ENCODE measurements at places on chromosomes 4 and X.

DNA sequence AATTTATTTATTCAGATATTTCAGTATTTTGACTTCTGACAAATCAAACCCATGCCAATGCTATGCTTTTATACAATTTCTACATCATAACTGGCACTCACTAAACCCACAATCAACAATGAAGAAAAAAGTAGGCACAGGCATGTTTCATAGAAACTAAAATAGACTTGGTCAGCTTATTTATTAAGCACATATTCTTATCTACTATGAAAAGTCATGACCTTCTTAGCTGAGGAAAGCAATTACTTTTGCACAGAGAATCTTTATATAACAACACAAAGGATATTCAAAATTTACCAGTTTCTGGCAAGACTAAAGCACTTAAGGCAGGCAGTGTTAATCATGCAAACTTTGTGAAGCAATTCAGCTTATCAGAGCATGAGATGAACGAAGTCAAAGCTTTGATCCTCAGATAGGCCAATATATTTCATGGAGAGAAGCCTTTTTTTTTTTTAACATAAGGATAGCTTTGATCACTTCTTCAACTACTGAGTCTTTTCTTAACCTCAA lies 490.6 kb downstream of the INPP4B start:
- no peak for DNase-seq

DNA sequence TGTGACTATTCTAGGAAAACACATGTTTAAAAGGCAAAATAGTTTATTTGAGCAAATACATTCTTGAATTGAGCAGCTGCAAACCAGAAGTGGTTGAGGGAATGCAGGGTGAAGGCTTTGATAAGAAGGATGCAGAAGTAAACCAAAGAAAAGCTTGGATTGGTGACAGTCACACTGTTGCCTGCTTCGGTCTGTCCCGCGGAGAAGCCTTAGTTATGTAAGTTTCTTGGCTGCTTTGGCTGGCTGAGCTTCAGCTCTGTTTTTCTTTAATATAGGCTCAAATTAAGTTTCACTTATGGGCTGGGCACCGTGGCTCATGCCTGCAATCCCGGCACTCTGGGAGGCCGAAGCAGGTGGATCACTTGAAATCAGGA lies 67.6 kb downstream of the FAM53A start:
- no peak for DNase-seq

DNA sequence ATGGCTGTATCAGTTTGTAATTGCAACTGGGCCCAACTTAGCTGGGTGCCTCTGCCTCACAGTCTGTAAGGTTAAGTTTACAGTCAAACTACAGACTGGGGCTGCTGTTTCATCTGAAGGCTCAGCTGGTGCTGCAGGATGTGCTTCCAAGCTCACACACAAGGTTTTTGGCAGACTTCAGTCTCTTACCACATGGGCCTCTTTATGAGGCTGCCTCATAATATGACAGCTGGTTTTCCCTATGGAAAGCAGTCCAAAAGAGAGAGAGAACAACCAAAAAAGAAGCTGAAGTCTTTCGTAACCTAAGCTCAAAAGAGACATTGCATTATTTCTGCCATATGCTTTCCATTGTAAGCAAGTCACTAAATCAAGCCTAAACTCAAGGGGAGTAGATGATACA lies 271.7 kb downstream of the DCTD start:
- no peak for DNase-seq

DNA sequence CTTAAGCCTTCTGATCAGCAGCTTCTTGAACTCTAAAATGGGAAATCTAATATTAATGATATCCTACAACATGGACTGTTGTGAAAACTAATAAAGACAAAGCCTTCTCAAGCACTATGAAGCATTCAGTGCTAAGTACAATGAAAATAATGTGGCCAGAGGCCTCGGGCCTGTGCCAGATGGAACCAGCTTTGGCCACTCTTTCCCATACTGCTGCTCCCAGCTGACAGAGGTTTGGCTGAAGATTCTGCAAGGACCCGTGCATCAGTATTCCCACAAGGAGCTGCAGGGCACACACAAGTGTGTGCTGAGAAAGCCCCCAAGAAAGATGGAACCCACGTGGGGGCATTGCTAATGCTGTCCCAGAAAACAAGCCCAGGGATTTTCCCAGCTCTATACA lies 60.5 kb upstream of the RPL34 start:
- DNase-seq = no peak

- no peak for DNase-seq
These were observed 737 bp downstream of the FGF2 start for GRCh38 chr4:122827258-122827878.

- DNase-seq = no peak
These were observed 505.8 kb downstream of the KLHL13 start for GRCh38 chrX:117610806-117611205.

- no peak for DNase-seq
These were observed 114.1 kb upstream of the NWD2 start for GRCh38 chr4:37130465-37130864.

DNA sequence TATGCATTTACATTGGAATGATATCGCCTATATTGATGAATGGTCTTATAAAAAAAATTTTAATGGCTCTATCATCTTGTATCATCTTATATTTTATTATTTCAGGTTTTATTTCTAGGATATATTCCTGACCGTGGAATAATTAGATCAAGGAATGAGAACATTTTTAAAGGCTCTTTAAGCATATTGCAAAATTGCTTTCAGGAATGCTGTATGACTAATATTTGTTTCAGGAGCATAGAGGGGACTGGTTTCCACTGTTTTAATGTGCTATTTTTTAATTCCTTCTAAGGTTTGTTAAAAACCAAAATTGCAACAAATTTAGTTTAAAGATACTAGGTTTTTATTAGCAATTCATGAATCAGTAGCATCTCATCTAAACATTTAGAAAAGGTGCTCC lies 120.2 kb downstream of the BMPR1B start:
- no peak for DNase-seq

DNA sequence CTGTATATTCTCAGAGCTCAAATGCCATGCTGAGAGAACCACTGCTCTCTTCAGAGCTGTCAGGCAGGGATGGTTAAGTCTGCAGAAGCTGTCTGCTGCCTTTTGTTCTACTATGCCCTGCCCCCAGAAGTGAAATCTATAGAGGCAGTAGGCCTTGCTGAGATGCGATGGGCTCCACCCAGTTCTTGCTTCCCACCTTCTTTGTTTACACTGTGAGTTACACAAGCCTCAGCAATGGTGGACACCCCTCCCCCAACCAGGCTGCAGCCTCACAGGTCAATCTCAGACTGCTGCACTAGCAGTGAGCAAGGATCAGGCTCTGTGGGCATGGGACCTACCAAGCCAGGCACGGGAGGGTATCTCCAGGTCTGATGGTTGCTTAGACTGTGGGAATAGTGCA lies 271.6 kb downstream of the CENPC start:
- no peak for DNase-seq

GRCh38 chr4:53716011-53716410 lies 124.7 kb upstream of the LNX1 start:
- DNase-seq = no peak

DNA sequence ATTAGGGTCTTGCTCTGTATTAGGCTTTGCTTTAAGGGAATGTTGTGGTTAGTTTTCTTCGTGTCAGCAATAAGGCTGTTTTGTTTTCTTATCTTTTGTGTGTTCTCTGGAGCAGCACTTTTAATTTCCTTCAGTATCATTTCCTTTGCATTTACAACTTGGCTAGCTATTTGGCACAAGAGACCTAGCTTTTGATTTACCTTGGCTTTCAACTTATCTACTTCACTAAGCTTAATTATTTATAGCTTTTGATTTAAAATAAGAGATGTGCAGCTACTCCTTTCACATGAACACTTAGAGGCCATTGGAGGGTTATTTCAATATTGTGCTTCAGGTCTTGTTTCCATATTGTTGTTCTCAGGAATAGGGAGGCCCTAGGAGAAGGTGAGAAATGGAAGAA lies 68.2 kb downstream of the FAT4 start:
- no peak for DNase-seq

DNA sequence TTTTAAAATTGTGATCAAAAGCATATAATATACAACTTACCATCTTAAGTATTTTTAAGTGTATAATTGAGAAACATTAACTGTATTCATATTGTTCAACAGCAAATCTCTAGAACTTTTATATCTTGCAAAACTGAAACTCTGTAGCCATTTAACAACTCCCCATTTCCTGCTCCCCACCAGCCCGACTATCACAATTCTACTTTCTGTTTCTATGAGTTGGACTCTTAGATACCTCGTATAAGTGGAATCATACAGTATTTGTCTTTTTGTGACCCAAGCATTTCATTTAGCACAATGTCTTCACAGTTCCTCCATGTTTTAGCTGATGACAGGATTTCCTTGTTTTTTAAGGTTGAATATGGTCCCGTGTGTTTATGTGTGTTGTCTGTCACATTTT lies 106.0 kb downstream of the LRBA start:
- no peak for DNase-seq

DNA sequence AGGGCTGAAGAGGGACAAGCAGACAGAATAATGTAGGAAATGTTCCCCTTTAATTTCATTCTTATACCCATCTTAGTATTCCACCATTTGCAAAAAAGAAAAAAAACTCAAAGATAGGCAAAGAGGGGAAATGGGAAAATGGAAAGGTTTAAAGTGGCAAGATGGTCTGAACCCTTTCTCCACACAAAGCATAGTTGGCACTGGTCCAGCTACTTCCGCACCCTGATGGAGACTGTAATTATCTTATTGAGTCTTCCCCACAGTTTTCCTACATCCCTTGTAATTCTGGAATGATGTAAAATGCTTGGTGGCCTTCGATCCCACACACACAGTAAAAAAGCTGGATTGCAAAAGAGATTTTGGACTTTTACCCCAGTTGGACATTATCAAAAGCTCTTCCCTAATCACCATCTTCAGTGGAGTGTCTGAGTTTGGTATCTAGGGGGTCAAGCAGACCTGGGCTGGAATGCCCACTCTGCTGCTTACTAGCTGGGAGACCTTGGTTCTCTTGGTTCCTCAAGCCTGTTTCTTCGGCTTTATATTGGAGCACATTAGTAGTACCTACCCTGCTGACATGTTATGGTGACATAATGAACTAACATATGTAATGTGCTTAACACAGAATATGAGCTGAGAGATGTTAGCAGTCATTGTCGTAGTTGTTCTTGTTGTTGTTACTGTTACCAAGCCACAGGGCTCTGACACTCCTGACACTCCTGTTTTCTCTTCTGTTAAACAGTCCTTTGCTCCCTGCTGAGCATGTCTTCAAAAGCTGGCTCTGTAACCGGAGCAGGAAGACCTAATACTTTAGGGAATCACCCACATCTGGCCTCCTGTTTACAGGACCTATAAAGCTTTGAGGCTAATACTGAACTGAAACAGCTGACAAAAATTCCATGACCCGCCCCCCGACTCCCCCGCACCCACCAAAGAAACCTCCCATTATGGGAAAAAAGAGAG lies 4.7 kb downstream of the SRPX2 start:
- DNase-seq = no peak

DNA sequence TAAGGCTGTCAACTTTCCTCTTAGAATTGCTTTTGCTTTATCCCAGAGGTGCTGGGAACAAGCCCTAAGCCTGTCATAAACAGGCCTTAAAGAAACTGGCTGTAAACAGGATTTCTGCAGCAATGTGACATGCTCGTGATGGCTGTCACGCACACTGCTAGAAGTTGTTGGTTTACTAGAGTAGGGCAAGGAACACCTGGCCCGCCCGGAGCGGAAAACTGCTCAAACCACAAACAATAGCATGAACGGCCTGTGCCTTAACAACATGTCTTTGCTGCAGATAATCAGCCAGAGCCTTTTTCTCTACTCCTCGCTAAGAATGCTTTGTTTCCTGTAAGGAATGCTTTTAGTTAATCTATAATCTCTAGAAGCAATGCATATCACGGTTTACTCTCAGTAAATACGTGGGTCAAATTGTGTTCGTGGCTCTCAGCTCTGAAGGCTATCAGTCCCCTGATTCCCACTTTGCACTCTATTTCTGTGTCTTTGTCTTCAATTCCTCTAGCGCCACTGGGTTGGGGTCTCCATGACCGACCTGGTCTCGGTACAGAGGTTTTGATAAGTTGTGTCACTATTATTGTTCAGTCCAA lies 318.3 kb downstream of the GLUD2 start:
- DNase-seq = no peak

- no peak for DNase-seq
These were observed 449.3 kb downstream of the RPA4 start for GRCh38 chrX:97332963-97333362.

DNA sequence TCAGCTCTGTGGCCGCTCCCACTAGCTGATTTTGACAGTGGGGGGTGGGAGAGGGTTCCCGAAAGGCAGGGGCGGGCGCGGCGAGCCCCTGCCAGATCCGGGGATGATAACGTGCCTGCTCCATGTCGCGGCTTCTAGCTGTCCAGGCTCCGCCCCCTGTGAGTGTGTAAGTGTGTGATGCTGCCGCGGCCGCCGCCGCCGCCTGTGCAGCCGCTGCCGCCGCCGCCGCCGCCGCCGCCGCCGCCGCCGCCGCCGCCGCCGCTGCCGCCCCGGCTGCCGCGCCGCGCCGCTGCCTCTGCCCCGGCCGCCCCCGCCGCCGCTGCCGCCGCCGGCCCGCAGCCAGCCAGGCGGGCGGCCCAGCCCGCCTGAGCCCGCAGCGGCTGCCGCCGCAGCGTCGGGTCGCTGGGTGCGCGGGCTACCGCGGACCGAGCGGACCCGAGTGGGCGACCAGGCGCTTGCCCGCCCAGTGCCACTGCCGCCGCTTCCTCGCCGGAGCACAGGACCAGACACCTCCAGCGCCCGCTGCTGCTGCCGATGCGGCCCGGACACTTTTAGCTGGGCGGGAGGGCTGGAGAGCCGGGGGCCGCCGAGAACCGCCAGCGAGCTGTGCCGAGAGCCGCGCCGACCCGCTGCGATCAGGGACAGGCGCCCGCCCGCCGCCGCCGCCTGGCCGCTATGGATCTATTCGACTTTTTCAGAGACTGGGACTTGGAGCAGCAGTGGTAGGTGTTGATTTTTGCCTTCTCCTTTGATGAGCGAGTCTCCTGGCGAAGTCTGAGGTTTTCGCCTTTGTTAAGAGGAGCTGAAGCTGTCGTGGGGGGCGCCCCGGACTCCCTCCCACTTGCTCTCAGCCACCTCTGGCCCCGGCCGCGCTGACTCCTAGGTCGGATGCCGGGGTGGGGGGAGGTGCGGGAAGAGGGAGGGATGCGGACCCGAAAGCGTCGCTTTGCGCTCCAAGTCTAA lies at the start of gene AFF2:
Gene AFF2 (plus strand): TSS at position 195 of the 963 bp plus-strand sequence. CDS start 481 bp downstream, at position 676.
- DNase-seq = peak; percentile 42

- DNase-seq = no peak
These were observed 12.5 kb upstream of the SPATA4 start for GRCh38 chr4:176207839-176208238.

- no peak for DNase-seq
These were observed 2.7 kb upstream of the SPON2 start for GRCh38 chr4:1174941-1175634.

- DNase-seq = no peak
These were observed 18.3 kb upstream of the CXCR3 start for GRCh38 chrX:71636438-71637252.

DNA sequence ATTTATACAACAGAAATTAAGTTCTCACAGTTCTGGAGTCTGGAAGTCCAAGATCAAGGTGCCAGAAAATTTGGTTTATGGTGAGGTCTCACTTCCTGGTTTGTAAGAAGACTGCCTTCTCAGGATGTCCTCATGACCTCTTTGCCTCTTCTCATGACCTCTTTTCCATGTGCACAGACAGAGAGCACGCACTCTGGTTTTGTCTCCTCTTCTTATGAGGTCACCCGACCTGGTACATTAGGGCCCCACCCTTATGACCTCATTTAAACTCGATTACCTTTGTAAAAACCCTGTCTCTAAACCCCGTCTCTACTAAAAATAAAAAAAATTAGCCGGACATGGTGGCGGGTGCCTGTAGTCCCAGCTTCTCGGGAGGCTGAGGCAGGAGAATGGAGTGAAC lies 155.9 kb downstream of the KIT start:
- DNase-seq = no peak

GRCh38 chrX:52585892-52586291 lies 68.8 kb downstream of the SSX7 start:
- no peak for DNase-seq

GRCh38 chr4:125832161-125832560 lies 517.4 kb downstream of the FAT4 start:
- DNase-seq = no peak
